ENCODE measurements at places on chromosomes 12 and 14.

DNA sequence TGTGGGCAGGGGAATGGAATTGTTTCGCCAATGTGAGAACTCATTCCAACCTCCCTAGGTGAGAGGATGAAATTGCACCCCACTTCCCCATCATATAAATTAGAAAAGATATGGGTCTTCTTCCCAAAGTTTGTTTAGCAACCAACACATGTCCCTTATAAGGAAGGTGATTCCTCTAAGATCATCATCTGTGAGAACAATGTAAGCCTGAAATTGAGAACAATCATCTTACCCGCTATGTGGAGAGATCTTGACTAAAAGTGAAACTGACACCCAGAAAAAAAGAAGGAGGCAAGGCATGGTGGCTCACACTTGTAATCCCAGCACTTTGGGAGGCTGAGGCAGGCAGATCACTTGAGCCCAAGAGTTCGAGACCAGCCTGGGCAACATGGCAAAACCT is 173.2 kb upstream of the HMGA2 start:
- no peak for DNase-seq

DNA sequence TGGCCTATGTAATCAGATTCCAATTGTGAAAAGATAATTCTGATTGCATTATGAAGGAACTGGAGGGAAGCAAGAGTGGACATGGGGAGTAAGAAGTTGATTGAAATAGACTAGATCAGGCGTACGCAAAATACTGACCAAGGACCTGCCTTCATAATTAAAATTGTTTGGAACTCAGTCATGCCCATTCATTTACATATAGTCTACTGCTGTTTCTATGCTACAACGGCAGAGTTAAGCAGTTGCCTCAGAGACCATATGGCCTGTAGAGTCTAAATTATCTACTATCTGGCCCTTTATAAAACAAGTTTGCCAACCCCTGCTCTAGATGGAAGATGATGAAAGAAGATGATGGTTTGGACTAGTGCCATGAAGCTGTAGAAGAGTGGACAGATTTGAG is 170.0 kb upstream of the ARID2 start:
- no peak for DNase-seq

DNA sequence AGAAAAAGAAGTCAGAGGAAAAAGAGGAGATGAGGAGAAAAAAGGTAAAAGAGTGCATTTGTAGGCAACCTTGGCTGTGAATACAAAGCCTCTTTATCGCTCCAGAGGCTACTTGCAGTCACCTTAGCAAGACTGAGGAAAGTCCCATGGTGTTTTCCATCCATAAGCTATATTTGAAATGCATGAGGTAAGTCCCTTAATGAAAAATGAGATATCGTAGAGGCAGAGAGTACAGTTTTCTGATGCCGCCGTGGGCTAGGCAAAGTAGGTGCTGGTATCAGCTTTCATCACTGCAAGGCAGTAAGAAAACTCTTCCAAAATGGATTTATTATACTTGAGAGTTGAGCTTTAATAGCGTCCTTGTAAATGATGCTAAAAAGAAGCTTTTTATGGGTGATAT is 186.8 kb downstream of the ASCL1 start:
- no peak for DNase-seq

GRCh38 chr12:52090291-52090690 is 10.8 kb downstream of the SMIM41 start:
- no peak for DNase-seq

DNA sequence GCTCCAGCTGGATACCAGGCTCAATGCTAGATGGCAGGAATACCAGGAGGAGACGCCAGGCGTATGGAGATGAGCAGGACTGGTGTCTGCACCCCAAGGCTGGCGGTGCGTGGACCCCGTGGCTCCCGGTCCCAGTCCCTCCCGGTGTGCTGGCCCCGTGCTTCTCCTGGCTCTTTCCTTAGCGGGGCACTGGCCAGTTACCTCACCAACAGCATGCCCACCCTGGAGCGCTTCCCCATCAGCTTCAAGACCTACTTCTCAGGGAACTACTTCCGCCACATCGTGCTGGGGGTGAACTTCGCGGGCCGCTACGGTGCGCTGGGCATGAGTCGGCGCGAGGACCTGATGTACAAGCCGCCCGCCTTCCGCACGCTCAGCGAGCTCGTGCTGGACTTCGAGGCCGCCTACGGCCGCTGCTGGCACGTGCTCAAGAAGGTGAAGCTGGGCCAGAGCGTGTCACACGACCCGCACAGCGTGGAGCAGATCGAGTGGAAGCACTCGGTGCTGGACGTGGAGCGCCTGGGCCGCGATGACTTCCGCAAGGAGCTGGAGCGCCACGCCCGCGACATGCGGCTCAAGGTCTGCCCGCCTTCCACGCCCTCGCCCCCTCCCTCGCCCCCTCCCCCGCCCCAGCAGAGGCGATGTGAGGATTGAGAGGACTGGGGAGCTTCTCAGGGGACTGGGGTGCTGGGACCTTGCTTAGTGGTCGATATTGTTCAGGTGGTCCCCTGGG is 14.6 kb downstream of the VASH1 start:
- DNase-seq = no peak

DNA sequence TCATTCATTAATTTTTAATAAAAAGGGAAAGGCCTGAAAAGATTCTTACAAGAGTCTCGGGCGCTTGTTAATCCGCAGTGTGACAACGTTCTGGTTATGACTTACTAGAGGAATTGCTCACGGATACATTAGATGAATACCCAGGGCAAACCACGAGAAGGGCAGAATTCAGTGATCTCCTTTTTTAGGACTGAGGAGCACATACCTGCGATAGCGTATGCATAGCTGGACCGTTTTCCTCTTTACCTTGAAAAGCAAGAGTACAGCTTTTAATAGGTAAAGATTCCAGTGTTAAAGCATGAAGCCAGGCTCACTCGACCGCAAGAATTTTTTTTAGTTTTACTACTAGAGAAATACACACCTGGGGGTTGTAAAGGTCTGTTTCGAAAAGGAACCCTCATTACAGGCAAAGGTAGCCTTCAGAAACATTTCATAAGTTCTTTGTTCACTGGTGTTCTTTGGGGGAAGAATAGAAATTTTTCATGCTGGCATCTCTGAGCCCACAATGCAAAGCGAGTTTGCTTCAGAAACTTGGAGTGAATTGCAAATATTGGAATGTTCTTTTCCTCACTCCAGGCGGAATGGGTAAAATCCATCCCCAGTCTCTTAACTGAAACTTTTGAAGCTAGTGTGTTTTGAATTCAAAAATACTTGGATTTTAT is 953 bp downstream of the MAPK1IP1L start:
- DNase-seq = no peak

GRCh38 chr14:93019367-93019843 is 96.3 kb downstream of the ITPK1 start:
- no peak for DNase-seq

GRCh38 chr12:54301428-54302048 is 723 bp upstream of the NFE2 start:
- no peak for DNase-seq

GRCh38 chr14:71319666-71320065 is 412.4 kb downstream of the PCNX1 start:
- no peak for DNase-seq

DNA sequence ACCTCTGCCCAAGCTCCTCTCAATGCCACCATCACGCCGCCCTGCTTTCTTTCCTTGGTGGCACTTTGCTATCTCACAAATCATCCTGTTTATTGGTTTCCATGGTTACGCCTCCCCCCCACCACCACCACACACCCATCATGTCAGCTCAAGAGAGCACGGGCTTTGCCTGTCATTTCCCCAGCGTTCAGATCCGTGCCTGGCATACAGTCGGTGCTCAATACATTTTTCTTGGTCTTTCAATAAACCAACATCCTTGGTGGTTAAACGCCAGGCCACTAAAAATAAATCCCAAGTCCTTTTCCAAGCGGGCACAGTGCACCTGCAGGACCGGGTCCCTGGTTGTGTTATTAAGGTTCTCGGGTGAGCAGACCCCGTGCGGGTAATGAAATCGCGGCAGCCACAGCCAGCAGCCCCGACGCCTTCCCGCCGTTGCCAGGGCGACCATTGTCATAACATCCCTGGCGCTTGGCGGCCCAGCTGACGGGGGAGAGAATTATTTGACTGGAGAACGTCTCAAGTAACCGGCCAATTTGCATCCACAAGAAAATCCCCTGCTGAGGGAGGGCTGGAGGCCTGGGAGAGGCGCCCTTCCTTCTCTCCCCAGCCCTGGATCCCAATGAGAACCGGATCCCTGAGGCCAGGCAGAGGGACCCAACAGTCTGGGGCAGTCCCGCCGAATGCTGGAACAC is 92.9 kb downstream of the KSR2 start:
- DNase-seq = peak; percentile 13

- no peak for DNase-seq
These were observed 41.1 kb downstream of the CEP83 start for GRCh38 chr12:94418517-94418916.

DNA sequence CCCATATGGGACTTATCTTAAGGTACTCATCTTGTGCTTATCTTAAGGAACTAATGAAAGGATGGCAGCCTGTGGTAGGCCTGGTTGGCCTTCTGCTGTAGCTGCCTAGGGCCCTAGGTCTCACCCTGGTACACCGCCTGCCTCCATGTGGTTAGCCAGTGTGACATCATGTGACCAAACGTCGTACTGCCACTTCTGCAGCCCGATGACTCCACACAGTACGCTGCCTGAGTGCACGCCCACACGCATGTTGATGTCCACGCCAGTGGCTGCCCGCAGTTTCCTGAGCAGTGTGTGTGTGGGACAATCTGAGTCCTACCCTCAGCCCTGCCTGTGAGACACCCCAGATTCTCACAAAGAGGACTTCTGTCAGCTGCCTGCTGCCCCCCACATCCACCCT is 5.1 kb downstream of the ADCY4 start:
- no peak for DNase-seq

DNA sequence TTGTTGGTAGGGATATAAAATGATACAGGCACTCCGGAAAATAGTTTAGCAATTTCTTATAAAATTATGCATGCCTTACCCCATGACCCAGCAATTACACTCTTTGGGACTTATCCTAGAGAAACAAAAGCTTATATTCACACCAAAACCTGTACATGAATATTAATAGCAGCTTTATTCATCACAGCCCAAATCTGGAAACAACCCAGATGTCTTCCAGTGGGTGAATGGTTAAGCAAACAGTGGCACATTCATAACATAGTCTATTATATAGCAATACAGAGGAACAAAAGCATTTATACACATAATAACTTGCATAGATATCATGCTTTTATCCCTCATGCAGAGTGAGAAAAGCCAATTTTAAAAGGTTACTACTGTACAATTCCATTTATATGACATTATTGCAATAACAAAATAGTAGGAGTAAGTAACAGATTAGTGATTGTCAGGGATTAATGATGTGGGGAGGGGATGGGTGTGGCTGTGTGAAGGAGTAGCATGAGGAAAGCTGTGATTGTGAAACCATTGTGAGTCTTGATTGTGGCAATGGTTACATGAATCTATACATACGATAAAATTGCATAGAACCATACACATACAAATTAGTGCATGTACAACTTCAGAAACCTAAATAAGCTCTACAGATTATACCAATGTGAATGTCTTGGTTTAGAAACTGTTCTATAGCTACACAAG is 363.1 kb upstream of the OR4E1 start:
- DNase-seq = no peak

DNA sequence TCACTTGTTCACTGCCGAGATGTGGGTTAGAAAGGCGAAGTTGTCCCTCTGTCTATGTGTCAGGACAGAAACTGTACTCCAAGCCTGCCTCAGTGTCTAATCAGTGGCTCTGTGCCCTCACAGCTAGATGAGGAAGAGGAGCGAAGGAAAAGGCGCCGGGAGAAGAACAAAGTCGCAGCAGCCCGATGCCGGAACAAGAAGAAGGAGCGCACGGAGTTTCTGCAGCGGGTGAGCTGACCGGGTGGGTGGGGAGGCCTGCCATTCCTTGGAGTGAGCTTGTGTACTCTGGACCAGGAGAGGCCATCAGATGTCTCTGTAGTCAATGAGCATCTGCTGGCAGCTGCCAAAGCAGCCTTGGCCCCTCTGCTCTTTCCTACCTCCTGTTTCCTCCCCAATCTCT is 33.5 kb downstream of the JDP2 start:
- no peak for DNase-seq

DNA sequence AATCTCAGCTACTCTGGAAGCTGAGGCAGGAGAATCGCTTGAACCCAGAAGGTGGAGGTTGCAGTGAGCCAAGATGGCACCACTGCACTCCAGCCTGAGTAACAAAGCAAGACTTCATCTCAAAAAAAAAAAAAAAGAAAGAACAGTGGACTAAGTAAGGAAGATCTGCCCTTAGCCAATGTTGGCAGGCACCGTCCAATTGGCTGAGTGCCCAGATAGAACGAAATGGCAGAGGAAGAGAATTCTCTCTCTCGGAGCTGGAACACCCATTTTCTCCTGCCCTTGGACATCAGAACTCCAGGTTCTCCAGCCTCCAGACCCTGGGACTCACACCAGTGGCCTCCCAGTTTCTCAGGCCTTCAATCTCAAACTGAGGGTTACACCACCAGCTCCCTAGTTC is 49.9 kb downstream of the ESR2 start:
- no peak for DNase-seq

- DNase-seq = no peak
These were observed 10.7 kb upstream of the APOLD1 start for GRCh38 chr12:12774791-12775190.

DNA sequence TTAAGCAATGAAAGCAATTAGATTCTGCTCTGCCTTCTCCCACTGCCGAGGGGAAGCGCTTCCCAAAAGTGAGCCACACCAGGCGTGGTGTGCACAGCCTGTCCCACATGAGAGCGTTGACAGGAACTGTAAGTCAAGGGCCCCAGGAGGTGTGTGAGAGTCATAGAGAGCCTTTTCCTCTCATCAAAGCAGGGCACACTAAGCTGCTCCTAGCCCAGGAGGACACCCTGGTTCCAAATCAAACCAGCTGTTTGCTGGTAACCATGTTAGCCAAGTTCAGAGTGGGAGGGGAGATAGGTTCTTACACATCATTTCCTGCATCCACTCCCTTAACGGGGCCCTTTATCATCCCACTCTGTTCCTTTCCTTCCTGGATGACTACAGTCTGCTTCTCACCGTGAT is 98.3 kb downstream of the SPTSSA start:
- no peak for DNase-seq

DNA sequence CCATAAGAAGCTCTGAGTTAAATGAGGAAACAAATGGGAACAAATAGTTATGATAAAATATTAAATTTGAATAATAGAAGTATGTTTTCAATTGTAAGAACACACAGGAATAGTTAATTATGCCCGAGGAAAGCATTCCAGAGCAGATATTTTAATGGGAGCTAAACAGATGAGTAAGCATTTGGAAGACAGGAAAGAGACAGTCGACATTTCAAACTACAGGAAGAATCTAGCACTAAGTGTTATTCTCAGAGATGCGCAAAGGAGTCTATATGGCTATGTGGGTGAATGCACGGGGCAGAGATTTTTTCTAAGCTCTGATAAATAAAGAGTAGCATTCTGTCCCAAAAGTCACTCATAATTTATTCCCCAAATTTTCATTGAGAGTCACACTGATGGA is 64.5 kb upstream of the SSTR1 start:
- DNase-seq = no peak
